OCI-LY7 (cell line): ENCODE measurements at places on chromosomes 4 and X. TPM values are rescaled to one million over a fixed set of nuclear protein-coding genes. Genes with fewer than 3 reads are reported as not detected.

Gene SPIN2A
- 0.57 and 1.3 TPM in 2 replicates for total RNA-seq

Gene SPANXN2
- total RNA-seq, result not detected in 2 replicates

Gene AKAP14
- total RNA-seq, result not detected in 2 replicates

Gene CFAP299
- total RNA-seq, result 3.7 and 4.3 TPM in 2 replicates

Gene TXK
- total RNA-seq, result 0.11 and 0.41 TPM in 2 replicates

Gene GAGE1
- not detected in 2 replicates for total RNA-seq

Gene GATA1
- not detected in 2 replicates for total RNA-seq

Gene ARHGEF38
- not detected in 2 replicates for total RNA-seq

Gene EDNRA
- total RNA-seq, result not detected in 2 replicates

Gene ALB
- not detected in 2 replicates for total RNA-seq

Gene KDR
- total RNA-seq, result not detected in 2 replicates

Gene PTPN13
- total RNA-seq, result not detected in 2 replicates

Gene WDR1
- total RNA-seq, result 134 and 152 TPM in 2 replicates

Gene REPS2
- 3.8 and 4.0 TPM in 2 replicates for total RNA-seq

Gene SPATA4
- not detected in 2 replicates for total RNA-seq

Gene PPP2R2C
- not detected in 2 replicates for total RNA-seq

Gene HTRA3
- not detected in 2 replicates for total RNA-seq

Gene TLR10
- total RNA-seq, result 19.5 and 27.4 TPM in 2 replicates

Gene ZNF157
- total RNA-seq, result 1.4 and 1.7 TPM in 2 replicates

Gene SLC6A14
- not detected in 2 replicates for total RNA-seq

Gene PAQR3
- total RNA-seq, result 26.0 and 28.4 TPM in 2 replicates

Gene ABLIM2
- total RNA-seq, result 0.72 TPM in 1 of 2 replicates, not detected in the other

Gene HTN3
- not detected in 2 replicates for total RNA-seq
